ENCODE measurements at places on chromosomes 3 and 15.

GRCh38 chr3:186004209-186004608, 66.4 kb upstream of the TRA2B start:
- DNase-seq = no peak

GRCh38 chr3:193783166-193783896, 190.3 kb downstream of the OPA1 start:
- DNase-seq = no peak

DNA sequence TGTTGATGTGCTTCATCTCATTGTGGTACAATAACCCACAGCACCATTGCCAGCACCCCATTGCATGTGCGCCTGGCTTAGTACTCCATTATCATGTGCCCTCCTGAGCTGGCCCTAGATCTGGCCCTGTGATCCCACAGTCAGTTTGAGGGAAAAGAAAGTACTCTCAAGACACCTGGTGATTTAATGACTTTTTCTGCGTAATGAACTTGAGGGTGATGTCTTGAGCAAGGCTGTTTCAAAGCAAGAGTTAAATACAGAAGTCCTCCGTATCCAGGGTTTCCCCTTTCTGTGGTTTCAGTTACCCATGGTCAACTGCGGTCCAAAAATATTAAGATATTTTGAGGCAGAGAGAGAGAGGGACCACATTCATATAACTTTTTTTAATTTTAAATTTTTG, 16.3 kb downstream of the C3orf20 start:
- DNase-seq = no peak

- DNase-seq = no peak
These were observed 27.4 kb upstream of the RPS17 start for GRCh38 chr15:82567661-82568060.

DNA sequence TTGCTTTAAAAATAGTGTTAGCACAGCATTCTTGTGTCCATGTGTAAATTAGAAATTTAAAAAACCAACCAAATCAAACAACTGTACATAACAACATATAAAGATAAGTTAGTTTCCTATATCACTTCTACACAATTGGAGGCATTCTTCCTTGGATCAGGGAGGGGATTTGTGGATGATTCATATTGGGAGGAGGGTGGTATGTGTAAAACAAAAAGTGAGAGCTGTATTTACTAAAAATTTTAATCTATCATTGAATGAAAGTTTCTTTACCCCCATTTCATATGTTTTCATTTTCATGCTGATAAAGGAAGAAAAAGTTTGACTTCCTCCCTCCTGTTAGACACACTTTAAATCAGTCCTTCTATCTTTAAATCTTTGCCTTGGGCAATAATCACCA, 325.0 kb downstream of the SATB1 start:
- DNase-seq = no peak

GRCh38 chr15:71294251-71294910, 179.1 kb downstream of the THSD4 start:
- no peak for DNase-seq

- DNase-seq = no peak
These were observed 33.8 kb upstream of the GYG1 start for GRCh38 chr3:148957586-148957985.

- no peak for DNase-seq
These were observed 234.8 kb upstream of the TRIM42 start for GRCh38 chr3:140443073-140443472.

DNA sequence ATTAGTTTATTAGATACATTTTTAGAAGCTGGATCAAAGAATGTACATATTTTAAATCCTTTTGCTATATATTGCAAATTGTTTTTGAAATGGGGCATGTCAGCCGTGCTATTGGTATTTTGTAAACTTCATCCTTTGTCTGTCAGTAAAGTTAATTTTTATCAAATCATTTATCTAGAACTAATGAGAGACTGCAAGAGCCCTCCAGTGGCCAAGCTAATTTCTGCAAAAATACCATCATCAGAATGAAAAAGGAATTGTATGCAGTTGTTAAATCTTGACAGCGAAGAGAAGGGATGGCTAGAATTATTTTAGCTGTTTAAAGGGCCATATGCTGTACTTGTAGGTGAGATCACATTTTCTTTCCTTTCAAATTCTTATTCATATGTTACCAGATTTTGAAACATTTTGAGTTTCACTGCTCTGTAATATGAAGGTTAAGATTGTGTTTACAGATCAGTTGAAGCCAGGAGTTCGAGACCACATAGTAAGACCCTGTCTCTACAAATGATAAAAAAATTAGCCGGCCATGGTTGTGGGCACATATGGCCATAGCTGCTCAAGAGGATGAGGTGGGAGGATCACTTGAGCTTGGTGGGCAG, 8.1 kb upstream of the CLDN11 start:
- DNase-seq = no peak

- DNase-seq = no peak
These were observed 431.4 kb downstream of the PDCD6IP start for GRCh38 chr3:34229876-34230275.

- no peak for DNase-seq
These were observed 183.7 kb downstream of the TLE3 start for GRCh38 chr15:69914040-69914439.

GRCh38 chr3:56962922-56963321, 97.5 kb upstream of the SPATA12 start:
- DNase-seq = no peak

DNA sequence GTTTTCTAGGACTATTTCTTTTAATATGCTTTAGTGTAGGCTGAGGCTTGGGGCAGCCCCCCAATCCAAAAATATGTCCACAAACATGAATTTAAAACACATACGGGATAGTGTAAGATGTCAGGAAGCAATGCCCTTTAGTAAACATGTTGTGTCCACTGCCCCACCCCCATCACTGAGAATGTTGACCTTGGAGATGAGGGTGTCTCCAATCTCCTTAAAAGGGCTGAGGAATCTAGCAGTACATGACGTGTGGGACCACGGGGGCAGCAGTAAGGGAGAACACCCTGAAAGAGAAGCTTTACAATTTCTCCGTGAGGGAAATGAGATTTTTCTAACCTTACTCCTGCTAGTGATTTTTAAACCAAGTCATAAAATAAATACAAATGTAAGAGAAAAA, 84.7 kb downstream of the SQOR start:
- no peak for DNase-seq

DNA sequence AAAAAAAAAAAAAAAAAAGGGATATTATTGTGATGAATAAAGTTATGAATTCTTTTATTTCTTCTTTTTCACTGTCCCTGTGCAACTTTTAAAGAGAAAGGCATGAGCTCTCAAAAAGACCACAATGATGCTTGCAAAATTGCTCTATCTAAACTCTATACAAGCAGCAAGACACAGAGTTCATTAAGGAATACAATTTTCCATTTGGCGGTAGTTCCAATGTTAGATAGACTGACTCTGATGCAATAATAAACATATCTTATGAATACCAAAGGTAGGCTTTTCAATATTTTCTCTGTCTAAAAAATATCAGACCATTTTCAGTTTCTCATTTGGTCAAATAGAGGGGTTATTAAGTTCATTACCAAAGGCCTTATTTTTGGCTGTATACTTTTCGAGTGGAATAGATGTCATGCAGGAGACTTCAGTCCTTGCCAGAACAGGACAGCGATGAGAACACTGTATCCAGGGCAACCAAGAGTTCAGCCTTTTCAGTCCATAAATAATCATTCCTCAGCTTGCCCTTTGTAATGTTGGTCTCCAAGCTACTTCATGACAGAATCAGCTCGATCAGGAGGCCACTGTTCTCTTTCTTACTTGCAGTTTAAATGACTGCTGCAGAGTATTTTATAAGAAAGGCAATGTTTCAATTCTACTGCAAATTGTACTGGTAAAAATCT, 162.9 kb upstream of the FAM3D start:
- DNase-seq = no peak

- no peak for DNase-seq
These were observed 97.8 kb downstream of the DNAH12 start for GRCh38 chr3:57446318-57446841.

DNA sequence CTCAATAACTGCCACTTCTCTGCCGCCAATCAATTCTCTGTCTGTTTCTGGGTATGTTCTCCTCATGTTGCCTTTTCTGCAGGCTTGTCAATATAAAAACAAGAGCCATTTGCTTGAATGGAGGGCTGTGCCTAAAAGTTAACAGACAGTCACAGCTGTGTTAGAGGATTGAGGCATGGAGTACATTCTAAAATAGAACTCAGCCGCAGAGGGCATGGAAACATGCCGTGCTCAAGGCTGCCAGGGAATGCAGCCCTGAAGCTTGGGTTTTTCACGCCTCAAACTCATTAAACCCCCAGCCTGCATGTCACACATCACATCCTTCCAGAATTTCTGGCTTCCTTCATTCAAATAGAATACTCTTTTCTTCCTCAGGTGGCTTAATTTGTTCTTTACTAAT, 166.6 kb downstream of the TPRG1 start:
- DNase-seq = no peak

- DNase-seq = no peak
These were observed 488 bp upstream of the IL17RD start for GRCh38 chr3:57165641-57166040.

DNA sequence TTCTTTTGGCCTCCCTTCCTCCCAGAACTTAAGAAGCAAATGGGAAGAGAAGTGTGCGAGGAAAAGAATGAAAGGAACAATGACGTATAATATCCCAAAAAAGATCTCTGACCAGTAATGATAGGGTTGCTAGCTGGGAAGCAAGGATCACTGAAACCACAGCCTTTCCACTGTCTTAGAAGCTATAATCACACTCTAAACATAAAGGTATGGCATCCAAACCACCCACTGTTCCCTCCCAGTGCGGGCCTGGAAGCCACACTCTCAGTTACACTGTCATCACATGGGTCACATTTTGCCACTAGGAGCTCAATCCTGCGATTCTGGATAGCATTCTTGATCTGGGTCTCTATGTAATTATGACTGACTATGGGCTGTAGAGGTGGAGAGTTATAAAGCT, 131.6 kb upstream of the HACD2 start:
- DNase-seq = no peak

- DNase-seq = no peak
These were observed 219.4 kb upstream of the GBE1 start for GRCh38 chr3:81980596-81981494.

DNA sequence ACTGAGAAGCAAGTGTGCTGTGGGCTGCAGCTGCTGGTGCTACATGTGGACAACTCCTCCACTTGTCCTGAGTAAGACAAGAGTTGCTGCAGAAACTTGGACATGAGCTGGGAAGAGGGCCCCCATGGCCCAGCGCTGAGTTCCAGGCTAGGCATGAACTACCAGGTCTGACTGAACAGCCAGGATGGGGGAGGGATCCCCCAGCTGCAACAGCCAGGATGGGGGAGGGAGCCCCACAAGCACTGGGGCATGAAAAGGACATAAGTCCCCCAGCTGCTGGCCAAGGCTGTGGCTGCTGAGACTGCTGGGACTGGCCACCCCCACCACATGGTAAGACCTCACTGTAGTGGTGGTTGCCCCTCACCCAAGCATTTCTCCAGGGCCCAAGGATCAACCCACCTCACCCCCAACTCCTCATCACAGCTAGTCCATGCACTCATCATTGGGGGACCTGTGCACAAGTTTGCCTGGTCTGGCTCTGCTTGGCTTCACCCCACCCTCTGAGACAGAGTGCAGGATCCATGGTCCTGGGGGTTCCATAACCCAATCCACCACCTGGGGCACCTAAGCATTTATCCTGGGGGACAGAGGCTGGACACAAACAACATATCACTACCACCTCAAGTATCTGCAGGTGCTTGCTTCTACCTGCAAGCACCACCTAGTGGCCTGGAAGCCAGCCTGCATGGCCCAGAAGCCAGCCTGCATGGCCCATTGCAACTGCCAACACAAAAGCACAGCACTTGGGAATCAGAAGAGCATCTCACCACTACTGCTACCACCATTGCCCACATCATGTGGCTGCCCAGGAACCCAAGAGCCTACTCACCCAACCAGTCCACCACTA, 84.5 kb upstream of the STT3B start:
- no peak for DNase-seq

GRCh38 chr15:65660927-65661326, 39.2 kb downstream of the SLC24A1 start:
- DNase-seq = no peak

- DNase-seq = no peak
These were observed 9.3 kb downstream of the HOMER2 start for GRCh38 chr15:82943176-82943575.

DNA sequence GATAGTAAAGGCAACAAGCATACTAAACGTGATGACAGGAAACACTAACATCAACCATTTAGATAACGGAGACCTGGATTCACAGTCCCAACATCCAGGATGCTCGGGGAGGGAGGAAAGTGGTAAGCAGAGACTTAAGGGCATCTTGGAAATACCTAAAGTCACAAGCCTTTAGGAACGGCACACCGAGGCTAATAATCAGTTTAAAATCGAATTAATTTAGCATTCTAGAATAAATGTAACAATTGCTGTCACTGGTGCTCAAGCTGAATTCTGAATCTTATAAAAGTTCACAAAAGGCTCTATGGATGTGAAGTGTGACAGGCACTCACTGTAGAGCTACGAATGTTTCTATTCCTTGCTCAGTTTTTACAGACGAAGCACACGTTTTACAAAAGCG, 1.3 kb downstream of the CD47 start:
- no peak for DNase-seq

- DNase-seq = no peak
These were observed 28.6 kb upstream of the TEX264 start for GRCh38 chr3:51642462-51642861.

DNA sequence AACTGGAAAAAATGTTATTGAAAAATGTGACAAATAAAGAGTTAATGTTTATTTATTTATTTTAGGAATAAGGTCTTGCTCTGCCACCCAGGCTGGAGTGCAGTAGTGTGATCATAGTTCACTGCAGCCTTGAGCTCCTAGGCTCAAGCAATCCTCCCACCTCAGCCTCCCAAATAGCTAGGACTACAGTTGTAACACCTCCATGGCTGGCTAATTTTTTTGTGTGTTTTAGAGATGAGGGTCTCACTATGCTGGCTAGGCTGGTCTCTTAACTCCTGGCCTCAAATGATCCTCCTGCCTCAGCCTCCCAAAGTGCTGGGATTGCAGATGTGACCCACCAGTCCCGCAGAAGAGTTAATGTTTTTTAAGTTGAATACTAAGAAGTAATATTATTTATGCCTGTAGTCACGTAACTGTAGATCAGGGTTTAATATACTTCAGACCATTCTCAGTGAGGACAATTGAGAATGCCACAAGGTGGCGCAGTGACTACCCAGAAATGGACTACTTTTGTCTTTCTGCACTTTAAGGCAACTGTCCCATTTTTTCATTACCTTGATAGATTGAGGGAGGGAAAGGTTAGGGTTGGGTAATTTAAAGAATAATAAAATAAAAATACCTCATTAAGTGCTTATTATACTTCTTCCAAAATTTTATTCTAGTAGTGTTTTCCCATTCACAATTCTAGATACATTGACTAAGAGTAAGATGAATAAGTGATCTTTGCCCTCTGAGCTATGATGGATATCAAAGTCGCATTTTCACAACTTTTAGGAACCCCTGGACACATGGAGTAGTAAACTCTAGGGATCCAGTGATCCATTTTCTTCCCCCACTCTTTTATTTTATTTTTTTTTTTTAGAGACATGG, 6.0 kb downstream of the MUC13 start:
- no peak for DNase-seq

DNA sequence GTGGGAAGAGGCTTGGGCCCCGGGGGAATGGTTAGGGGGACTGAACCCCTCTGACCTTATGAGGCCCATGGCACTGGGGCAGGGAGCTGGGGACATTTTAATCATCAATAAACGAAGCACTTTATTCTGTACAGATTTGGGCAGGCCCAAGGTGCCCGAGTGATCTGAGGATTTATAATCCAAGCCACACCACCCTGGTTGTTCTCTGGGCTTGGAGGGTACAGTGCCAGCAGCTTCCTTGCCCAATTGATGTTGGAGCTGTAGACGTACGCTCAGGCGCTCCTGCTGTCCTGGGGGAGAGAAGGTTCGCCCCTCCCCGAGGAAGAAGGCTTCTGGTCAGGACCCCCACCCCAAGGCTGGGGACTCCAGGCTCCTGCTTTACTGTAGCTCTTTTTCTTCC, 12.5 kb downstream of the ZBTB47 start:
- no peak for DNase-seq
